ENCODE measurements at places on chromosomes 4 and X.
A peak's percentile ranks its signal among the peaks of the same experiment; 100 is the strongest.

- H3K27ac ChIP-seq: no peak overlapping the region
- H3K36me3 ChIP-seq: no peaks in the 10 kb centered on the region
- H3K4me3 ChIP-seq: no peak overlapping the region
- H3K4me1 ChIP-seq: no peaks in the 10 kb centered on the region
These were observed 34.0 kb upstream of the GNPDA2 start for GRCh38 chr4:44760142-44760898.

DNA sequence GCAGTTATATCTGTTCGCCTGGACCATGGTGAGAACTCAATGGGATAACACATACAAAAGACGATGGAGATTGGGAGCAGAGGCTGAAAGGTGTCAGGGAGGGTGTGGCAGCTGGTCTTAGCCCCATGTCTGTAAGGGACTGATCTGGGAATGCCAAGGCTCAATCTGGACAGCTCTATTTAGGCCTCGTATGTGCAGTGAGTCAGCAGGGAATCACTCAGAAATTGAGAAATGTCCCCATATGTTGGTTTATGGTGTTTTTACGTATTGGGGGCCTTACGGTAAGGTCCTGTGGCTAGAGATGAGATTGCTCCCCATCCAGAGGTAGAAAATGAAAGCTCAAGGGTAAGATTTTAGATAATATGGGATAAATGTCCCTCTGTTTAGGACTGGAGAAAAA is 71.4 kb upstream of the TTC29 start:
- no peak overlapping the region for H3K4me3 ChIP-seq
- no peak overlapping the region for H3K27ac ChIP-seq
- DNase-seq: no peak
- peaks cover 1% of the 10 kb centered on the region for H3K27me3 ChIP-seq

GRCh38 chr4:86845593-86845992 is 3.6 kb downstream of the SLC10A6 start:
- H3K27ac ChIP-seq: peak overlapping the region; percentile 67
- H3K4me3 ChIP-seq: no peak overlapping the region
- DNase-seq: no peak
- no peaks in the 10 kb centered on the region for H3K27me3 ChIP-seq

GRCh38 chr4:110487873-110488272 is 11.9 kb downstream of the ENPEP start:
- no peak overlapping the region for H3K4me3 ChIP-seq
- H3K27me3 ChIP-seq: no peaks in the 10 kb centered on the region
- no peak overlapping the region for H3K27ac ChIP-seq
- peaks cover 15% of the 10 kb centered on the region for H3K4me1 ChIP-seq

DNA sequence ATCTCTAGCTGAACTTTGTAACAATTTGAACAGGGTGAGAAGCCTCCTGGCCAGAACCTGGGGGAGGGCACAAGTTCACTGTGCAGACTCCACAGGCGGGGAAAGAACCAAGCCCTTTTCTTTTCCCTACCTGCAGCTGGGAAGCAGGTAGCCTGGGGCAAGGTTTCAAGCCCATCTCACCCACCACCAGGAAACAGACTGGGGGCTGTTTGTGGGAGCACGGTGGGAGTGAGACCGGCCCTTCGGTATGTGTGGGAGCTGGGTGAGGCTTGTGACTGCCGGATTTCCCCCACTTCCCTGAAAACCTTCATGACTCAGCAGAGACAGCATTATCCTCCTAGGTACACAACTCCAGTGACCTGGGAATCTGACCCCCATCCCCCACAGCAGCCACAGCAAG is 211.7 kb downstream of the ZNF674 start:
- no peaks in the 10 kb centered on the region for H3K27me3 ChIP-seq
- peaks cover 17% of the 10 kb centered on the region for H3K4me1 ChIP-seq
- no peak overlapping the region for H3K27ac ChIP-seq
- no peak for DNase-seq
- H3K36me3 ChIP-seq: no peaks in the 10 kb centered on the region

DNA sequence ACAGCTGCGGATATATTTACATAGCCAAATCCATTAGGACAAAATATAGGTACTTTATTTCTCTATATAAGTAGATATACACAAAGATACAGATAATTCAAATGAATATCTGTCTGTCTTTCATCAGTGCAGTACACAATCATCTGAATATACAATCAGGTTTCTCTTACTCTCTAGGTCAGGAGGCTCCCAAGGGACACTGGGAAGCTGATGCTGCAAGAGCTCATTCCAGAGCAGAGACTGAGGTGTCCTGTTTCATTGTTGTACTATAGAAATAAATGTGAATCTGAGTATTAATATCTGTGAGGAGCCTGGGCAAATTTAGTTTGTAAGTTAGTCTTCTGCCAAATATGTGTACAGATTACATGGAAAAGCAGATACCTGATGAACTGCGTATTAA is 4.2 kb downstream of the TLL1 start:
- peaks cover 10% of the 10 kb centered on the region for H3K36me3 ChIP-seq
- no peak overlapping the region for H3K4me3 ChIP-seq
- H3K27me3 ChIP-seq: peaks cover 3% of the 10 kb centered on the region

- H3K4me3 ChIP-seq: no peak overlapping the region
- H3K27me3 ChIP-seq: peaks cover 8% of the 10 kb centered on the region
- DNase-seq: no peak
- peaks cover 20% of the 10 kb centered on the region for H3K4me1 ChIP-seq
- H3K36me3 ChIP-seq: peaks cover 11% of the 10 kb centered on the region
These were observed 4.2 kb downstream of the UFSP2 start for GRCh38 chr4:185421366-185422124.

DNA sequence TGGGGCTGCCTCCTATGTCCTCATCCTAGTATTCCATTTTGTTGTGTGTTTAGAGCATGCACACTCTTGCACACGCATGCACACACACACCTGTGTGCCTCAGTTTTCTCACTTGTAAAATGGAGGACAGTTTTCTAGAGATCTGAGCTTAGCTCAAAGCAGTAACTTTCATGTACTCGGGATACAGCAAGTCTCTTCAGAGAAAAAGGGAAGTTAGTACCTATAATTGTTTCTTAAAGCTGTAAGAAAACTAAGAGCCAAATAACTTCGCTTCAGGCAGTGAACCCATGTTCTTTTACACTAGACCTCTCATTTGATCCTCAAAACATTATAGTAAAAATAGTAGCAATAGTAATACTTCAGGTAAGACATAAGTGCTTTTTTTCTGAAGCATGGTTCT is 49.6 kb downstream of the KIT start:
- H3K4me3 ChIP-seq: no peak overlapping the region
- no peak overlapping the region for H3K27ac ChIP-seq
- peaks cover 2% of the 10 kb centered on the region for H3K27me3 ChIP-seq
- H3K4me1 ChIP-seq: peaks cover 3% of the 10 kb centered on the region
- peaks cover 40% of the 10 kb centered on the region for H3K36me3 ChIP-seq

DNA sequence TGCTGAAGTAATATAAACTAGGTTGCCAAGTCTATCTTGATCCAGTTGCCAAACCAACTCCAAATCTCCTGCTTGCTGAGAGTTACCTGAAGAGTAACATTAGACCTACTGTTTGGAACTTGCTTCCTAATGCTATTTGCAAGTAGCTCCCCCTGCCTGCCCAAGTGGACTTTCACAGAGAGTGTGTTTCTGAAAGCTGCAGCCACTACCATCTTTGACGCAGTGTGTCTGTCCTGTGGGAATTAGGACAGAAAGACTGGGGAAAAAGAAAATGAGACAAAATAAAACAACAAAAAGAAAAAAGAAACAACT is 195.0 kb upstream of the HS3ST1 start:
- no peak overlapping the region for H3K4me3 ChIP-seq
- peaks cover 3% of the 10 kb centered on the region for H3K27me3 ChIP-seq
- peaks cover 3% of the 10 kb centered on the region for H3K4me1 ChIP-seq
- no peaks in the 10 kb centered on the region for H3K36me3 ChIP-seq
- peak; percentile 5 for DNase-seq

DNA sequence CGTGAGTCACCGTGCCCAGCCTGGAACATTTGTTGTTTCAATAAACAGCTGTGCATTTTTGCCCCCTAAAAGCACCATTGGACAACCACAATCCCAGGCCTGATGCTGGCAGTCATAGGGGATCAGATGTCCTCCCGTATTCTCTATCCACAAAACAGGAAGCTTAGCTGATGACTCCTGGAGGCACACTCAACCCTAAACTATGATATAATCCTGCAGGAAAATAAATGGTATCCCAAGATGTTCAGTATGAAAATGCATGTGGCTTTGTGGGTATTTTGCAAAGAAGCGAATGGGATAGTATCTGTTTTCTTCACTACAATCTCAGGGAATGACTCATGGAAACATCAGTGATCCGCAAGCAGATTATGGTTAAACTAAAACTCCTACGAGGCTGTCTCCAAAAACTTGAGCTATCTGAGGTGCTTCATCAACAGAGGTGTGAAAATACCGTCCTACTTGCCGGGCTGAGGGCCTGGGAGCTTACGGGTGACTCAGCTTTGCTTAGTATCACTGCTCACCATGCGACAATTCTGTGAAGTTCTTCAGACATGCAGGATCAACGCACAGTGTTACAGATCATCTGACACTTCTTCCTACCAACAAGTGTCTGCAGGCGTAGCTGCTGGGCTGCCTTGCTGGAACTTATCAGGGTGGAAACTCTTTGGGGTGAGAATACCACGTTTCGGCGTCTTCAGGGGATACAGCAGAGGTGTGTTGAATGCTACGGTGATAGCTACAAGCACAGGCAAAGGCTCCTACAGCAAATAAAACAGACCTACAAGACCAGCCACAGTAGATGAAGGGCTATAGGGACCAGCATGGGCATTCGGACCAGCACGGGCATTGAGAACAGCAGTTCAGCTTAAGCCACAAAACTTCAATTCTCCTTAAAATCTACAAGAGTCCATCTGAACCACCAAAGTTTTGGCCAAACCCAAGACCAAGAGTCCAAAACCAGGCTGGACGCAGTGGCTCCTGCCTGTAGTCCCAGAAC is 148.5 kb downstream of the DHRSX start:
- H3K27ac ChIP-seq: no peak overlapping the region
- H3K4me3 ChIP-seq: no peak overlapping the region
- DNase-seq: no peak
- H3K27me3 ChIP-seq: no peaks in the 10 kb centered on the region
- H3K36me3 ChIP-seq: peaks cover 12% of the 10 kb centered on the region

DNA sequence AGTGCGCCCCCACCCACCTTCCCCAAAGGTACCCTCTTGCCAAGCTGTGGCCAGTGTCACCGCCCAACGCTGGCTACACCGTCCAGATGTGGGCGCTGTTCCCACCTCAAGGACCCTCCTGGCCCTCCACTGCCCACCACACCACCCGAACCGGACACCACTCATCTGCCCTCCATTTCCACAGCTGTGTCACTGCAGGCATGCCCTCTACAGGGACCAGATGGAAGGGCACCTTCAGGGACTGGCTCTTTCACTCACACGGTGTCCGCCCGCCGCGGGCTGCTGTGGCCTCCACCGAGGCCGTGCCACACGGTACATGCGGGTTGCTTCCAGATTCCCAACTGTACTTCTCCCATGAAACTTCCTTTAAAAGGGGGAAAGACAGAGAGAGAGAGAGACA is 87.7 kb downstream of the FAM53A start:
- H3K27me3 ChIP-seq: peaks cover 6% of the 10 kb centered on the region
- H3K4me3 ChIP-seq: no peak overlapping the region
- H3K4me1 ChIP-seq: peaks cover 2% of the 10 kb centered on the region
- DNase-seq: no peak

- H3K4me1 ChIP-seq: peaks cover 10% of the 10 kb centered on the region
- DNase-seq: peak; percentile 12
- peak overlapping the region; percentile 70 for H3K27ac ChIP-seq
- no peaks in the 10 kb centered on the region for H3K36me3 ChIP-seq
- H3K27me3 ChIP-seq: no peaks in the 10 kb centered on the region
- H3K4me3 ChIP-seq: no peak overlapping the region
These were observed 216.2 kb upstream of the CTSO start for GRCh38 chr4:156169861-156170260.

GRCh38 chr4:3248811-3249661 is at the start of gene MSANTD1:
TSS of gene MSANTD1 (plus strand) at chr4:3249159. CDS start at chr4:3249223, 64 bp downstream.
- peaks cover 1% of the 10 kb centered on the region for H3K27me3 ChIP-seq
- H3K4me1 ChIP-seq: no peaks in the 10 kb centered on the region
- no peaks in the 10 kb centered on the region for H3K36me3 ChIP-seq
- no peak within 1 kb of the TSS for H3K27ac ChIP-seq
- DNase-seq: no peak

DNA sequence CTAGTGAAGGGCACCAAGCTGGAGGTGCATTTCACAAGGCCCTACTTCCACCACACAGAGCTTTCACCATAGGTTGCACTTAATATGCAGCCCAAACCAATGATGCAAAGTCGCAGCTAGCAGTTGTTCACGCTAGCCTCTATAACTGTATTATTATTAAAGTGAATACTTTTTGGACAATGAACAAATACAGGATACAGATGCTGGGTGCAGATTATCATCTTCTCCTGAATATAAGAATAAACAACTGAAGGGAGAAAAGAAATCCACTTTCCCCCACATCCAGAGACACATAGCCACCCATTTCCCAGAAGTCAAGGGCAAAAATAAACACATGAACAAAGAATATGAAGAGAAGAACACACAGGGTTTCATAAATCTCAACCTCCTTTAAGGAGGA is 107.2 kb downstream of the PRDM5 start:
- H3K27ac ChIP-seq: peak overlapping the region; percentile 79
- no peak overlapping the region for H3K4me3 ChIP-seq
- H3K27me3 ChIP-seq: no peaks in the 10 kb centered on the region
- no peak for DNase-seq

- H3K27ac ChIP-seq: no peak overlapping the region
- no peaks in the 10 kb centered on the region for H3K36me3 ChIP-seq
- DNase-seq: no peak
These were observed 14.6 kb downstream of the NDUFB11 start for GRCh38 chrX:47129899-47130358.

GRCh38 chr4:141124224-141124623 is 9.0 kb downstream of the RNF150 start:
- no peaks in the 10 kb centered on the region for H3K4me1 ChIP-seq
- H3K36me3 ChIP-seq: no peaks in the 10 kb centered on the region
- no peak overlapping the region for H3K4me3 ChIP-seq
- H3K27ac ChIP-seq: no peak overlapping the region
- H3K27me3 ChIP-seq: no peaks in the 10 kb centered on the region

DNA sequence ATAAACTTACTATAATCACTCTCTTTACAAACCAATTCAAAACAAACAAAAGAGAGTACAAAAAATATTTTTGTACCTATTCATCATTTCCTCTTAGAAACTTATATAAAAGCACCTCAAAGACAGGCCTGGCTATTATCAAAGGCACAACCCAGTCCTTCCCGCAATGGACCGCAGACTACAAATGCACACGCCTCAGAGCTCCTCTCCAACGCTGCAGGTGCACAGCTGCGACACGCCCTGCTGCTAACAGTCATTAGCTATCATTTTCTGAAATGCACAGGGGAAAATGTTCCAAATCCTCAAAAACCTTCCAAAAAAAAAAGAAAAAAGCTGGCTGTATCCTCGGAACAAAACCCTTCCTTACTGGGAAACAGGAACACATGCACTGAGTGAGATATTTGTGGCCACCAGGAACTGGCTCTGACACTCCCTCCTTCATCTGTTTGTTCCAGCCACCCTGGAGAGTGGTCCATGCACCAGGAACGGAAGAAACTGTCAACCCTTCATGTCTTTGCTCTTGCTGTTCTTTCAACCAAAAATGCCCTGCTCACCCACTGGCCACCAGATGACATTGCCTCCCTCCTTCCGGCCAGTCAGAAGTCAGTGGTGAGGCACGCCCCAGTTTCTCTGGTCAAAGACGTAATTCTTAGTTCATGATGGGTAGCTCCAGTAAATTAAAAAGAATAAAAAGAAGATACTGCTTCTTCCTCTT is 16.7 kb downstream of the IRF2 start:
- peaks cover 3% of the 10 kb centered on the region for H3K27me3 ChIP-seq
- peaks cover 66% of the 10 kb centered on the region for H3K4me1 ChIP-seq
- DNase-seq: no peak
